ENCODE measurements at places on chromosomes 2 and 18.

DNA sequence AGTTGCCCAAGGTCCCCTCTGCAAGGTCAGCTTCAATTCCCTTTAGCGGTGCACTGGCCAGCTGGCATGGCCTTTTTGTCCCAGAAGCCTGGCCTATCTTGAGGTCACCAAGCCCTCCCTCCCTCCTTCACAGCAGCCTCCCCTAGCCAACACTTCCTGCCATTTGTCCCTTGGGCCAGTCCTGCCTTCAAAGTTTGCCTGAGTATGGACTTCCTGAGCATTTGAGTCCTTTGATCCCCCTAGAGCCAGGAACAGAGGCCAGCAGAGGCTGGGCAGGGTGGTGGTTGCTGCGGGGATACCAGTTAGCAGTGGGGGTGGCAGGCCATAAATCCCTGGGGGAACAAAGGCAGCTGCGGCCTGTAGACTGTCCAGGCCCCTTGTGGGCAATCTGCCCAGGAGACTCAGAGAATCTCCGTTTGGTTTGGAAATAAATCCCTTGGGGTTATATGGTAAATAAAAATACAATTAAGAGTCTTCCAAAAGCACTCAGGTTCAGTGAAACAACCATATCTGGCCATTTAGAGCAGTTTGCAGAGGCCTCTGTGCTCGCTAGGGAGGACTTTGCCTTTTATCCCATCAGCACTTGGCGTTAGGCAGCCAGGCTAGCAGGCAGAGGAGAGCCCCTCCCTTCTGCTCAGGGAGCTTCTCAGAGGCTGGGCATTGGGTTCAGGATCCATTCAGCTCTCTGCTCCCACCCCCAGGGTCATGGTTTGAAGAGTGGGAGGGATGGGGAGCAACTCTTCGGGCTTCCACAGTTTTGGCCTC lies 3.1 kb upstream of the HES6 start:
- DNase-seq, result no peak

GRCh38 chr18:70641156-70641775 lies 352.4 kb downstream of the SOCS6 start:
- no peak for DNase-seq

GRCh38 chr2:68732036-68732932 lies 2.3 kb upstream of the ARHGAP25 start:
- DNase-seq, result no peak

GRCh38 chr2:120914839-120915521 lies 179.3 kb downstream of the GLI2 start:
- DNase-seq, result no peak

- no peak for DNase-seq
Measured at GRCh38 chr2:58866040-58866439, 624.9 kb upstream of the FANCL start.

- no peak for DNase-seq
Measured at GRCh38 chr2:59932341-59932740, 621.1 kb downstream of the BCL11A start.

GRCh38 chr2:172173174-172173706 lies 70.5 kb upstream of the DLX2 start:
- DNase-seq, result no peak

DNA sequence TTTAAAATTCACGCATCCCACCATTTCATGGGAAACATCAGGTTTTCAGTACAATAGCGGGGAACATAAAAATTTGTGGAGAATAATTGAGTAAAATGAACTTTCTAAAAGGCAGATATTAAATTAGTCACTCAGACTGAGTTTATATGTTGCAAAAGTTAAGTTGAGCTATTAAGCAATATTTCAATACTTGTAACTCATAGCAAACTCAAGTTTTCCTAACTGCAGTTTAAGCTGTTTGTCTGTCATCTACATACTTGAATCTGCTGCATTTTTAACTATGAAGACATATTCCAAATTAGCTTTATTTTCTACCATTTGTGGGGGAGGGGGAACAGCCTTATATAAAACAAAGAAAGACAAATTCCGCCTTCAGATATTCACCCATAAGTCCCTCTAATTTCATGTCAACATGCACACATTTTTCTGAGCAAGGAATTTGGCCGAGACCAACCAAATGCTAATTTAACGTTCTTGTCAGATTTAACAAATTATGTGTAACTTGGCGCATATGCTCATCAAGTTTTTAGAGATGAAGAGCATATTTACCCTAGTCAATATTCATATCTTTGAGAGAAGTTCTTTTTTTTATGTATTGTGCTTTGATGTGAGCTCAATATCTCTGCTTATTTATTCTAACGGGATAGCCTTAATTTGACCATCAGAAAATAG lies 462.9 kb downstream of the TXNL1 start:
- no peak for DNase-seq

- no peak for DNase-seq
Measured at GRCh38 chr18:33831424-33831823, 253.4 kb downstream of the ASXL3 start.

DNA sequence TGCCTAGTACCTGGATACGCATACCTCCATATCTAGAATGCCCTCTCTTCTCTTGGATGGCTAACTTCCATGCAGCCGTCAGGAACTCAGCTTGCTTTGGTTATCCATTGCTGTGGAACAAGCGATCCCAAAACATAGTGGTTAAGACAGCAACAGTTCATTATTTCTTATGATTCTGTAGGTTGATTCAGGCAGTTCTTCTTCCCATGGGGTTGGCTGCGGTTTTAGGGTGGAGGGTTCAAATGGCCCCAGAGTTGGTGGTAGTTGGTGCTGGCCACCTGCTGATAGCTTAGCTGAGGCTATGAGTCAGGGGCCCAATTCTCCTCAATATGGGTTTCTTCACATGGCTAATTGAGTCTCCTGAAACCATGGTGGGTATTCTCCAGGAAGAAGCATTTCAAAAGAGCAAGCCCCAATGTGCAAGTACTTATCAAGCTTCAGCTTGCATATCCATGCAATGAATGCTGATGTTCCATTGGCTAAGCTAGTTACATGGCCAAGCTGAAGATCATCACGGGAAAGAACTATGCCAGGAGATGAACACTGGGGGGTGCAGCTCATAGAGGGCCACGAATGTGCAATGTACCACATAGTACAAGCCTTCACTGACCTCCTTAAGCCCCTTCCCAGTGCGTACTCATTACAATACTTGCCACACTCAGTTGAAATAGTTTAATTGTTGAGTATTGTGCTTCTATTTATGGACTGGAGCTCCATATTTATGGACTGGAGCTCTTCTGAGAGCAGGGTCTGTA lies 10.0 kb upstream of the RHOB start:
- no peak for DNase-seq

DNA sequence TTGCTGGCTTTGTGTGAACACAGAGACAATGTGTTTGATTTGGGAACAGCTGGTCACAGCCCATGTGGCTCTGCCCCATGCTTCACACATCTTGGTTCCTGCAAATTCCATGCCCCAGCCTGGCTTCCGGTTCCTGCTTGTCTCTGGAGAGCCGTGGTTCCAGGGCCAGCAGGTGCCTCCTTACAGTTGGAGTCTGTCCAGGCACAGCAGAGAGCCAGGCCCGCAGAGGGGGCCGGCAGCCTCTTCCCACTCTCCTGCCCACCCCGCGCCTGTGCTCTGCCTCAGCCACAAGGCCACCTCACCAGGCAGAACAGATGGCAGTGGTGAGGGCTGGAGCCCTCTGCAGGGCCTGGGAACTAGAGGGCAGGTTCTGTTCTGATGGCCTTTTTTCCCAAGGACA lies 81.5 kb downstream of the LDLRAD4 start:
- no peak for DNase-seq

- no peak for DNase-seq
Measured at GRCh38 chr2:225494100-225494459, 94.6 kb downstream of the NYAP2 start.

GRCh38 chr2:57850415-57851130 lies 196.0 kb upstream of the VRK2 start:
- no peak for DNase-seq

DNA sequence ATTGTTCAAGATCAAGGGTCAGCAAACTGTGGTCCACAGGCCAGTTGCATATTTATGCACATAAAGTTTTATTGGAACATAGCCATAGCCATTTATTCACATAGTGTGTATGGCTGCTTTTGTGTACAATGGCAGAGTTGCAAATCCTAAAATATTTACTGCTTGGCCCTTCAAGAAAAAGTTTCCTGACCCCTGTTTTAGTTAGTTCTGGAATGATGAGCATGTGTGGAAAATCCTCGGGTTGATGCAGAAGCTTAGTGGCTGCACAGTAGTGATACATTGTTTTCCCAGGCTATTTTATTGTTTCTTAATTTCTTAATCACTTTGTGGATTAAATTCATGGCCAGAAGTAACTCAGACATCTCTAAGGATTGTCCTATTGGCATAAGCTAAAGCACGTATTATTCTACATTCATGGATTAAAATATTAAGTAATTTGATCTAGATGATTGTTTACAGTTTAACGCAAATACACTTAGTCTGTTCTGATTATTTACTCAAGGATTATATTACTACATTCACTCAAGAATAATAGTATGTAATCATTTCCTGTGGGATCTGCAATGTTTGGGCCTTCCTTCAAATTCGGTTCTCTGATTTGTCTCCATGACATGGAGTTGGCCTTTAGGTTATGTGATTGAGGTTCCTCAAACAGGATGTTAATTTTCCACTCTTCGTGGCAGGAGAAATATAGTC lies 165.5 kb downstream of the TMEM247 start:
- DNase-seq, result no peak

DNA sequence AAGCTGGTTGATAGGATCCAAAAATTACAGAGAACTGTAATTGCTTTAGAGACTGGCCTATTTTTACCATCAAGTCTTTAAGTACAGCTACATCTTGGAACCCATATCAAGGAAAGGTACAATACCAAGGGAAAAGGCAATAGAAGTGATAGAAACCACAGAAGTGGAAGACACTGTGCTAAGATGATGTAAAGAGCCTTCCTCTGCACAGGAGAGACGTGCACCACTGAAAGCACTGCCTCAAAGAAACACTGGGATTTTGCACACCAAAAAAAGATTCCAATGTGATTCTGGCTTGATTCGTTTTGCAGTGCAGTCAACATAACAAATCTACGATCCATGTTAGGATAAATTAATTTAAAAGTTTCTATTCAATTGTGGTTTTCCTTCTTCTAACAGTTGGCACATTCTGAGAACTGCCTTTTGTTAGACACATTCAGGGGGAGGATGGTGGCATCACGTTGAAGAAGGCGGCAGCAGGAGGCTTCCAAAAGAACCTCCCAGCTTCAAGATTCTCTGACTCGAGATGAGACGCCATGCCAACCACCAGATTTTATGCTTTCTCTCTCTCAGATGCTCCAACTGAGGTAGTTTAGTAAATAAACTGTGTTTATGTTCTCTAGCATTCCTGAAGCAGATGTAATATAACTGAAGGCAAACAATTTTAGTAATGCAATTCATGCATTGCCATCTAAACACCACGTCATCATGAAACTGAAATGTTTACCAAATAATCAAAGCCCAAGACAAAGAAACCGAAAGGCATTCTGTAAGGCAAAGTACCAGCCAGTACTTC lies 102.9 kb downstream of the BCL2 start:
- DNase-seq, result no peak

- no peak for DNase-seq
Measured at GRCh38 chr2:28956415-28956826, 24.7 kb upstream of the TOGARAM2 start.

DNA sequence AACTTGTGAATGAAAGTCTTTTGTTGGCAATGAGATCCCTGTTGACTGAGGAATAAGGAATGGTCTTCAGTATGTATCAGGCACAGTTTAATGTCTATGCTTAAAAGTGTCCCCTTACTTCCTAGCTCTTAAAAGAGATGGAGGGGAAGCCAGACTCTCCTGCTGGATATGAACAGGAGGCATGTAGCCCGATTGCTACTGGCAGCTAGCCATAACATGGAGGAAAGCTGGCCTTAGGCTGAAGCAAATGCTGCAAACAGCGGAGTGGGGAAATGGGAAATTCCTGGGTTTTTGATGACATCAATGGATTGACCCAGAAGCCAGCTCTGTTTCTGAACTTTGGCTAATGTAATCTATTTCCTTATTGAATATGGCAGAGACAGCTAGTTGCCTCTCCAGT lies 266.1 kb downstream of the SLC4A3 start:
- DNase-seq, result no peak

DNA sequence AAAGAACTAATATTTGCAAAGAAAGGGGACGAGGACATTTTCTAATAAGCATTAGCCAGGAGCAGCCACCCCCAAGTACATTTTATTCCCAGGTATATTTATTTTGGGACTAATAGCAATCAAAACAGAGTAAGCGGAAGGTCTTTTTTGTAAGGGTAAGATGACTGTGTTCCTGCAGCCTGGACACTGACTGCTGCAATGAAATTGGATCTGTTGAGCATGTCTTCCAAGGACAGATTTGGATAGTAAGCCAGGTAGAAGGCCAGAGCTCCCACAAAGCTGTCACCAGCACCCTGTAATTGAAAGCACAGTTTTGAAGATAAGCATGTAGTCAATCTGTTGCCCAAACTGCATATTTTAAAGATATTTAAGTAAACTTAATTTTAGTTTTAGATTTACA lies 10.0 kb downstream of the MRPL33 start:
- DNase-seq, result no peak

DNA sequence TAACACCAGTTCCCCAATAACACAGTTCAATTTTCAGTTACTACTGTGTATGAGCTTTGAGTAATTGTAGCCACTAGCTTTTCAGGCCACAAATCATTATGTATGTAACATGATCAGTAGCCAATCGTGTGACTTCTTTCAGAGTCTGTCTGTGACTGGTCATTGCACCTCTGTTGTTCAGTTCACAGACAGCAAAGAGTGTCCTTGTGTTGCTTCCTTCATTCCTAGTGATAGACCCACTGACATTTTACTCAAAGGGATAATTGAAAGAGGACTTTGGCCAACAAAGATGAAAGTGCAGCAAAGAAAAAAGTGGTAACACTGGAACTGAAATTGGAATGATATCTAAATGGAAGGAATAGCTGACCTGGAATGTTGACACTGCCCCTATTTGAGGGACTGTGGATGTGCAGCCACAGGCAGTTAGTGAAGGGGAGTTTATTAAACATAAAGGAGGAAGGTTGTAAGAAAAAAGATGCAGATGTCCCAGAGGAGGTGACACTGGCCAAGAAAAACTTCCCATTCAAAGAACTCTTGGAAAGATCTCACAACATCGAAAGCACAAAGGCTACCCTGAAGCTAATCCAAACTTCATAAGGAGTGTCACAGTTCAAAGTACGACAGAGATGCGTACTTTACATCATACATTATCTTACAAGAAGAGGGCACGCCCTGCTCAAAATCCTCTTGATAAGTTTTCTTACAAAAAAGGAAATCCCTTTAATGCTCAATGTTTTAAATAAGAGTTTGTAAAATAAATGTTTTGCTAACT lies 19.3 kb downstream of the TTC39C start:
- no peak for DNase-seq

Data from D721Med (cell line).